H9 (cell line): ENCODE measurements at places on chromosomes 6 and 20. TPM values are rescaled to one million over a fixed set of nuclear protein-coding genes. Genes with fewer than 3 reads are reported as not detected.

The PLCB4 gene
- total RNA-seq: 8.4 and 10.1 TPM in 2 replicates

DNA sequence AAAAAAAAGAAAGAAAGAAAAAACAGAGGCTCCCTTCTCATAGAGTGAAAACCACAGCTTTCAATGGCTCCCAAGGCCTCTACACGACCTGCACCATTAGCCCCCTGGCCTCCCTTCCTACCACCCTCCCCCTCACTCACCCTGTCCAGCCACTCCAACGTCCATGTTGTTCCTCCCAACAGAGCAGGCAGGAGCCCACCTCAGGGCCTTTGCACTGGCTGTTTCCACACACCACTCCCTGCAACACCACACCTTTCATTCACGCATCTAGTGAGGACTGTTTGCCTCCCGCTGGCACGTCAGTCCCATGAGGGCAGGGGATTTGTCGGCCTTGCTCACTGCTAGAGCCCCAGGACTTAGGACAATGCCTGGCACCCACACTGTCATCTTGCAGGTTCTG is 39.5 kb downstream of the GRM4 start:
- H3K36me3 ChIP-seq: no peaks in the 10 kb centered on the region
- no peak overlapping the region for H3K27ac ChIP-seq
- no peaks in the 10 kb centered on the region for H3K27me3 ChIP-seq
- no peak for DNase-seq

The BANF2 gene
- total RNA-seq: not detected in 2 replicates

DNA sequence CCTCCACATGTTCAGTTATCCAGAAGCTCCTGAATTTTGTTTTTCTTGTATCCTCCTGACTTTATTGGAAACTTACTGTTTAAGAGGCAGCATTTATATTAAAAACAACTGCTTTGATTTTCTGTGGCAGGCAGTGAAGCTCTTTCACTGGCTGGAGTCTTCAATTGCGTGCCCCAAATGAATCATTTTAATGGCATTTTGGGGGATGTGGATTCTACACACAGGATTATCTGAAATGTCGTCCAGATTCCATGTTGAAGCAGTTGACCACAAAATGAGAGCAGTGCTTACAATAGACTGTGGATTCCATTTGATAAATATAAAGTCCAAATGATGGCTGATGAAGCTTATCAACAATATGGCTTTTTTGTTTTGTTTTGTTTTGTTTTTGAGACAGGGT is 41.0 kb upstream of the HIVEP1 start:
- H3K4me3 ChIP-seq: no peak overlapping the region
- H3K36me3 ChIP-seq: peaks cover 9% of the 10 kb centered on the region
- no peak overlapping the region for H3K27ac ChIP-seq
- H3K4me1 ChIP-seq: peaks cover 12% of the 10 kb centered on the region
- no peaks in the 10 kb centered on the region for H3K27me3 ChIP-seq

The ANKEF1 gene
- total RNA-seq: 8.3 and 9.7 TPM in 2 replicates

DNA sequence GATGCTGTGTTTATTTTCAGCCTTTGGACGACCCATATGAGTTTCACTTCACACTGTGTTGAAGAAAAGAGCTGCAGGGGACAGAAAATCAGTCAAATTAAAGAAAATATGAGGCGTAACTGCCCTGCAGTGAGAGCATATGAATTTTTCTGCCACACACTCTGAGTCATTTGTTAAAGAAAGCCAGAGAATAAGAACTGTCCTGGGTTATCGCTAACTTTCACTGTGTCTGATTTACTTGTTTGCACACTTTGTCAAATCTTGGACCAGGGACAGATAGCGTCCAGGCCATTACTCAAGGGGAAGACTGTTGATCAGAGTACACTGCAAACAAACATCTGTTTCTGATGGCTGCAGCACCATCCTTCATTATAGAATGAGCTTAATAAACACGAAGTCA is 126.8 kb upstream of the AGPAT4 start:
- no peaks in the 10 kb centered on the region; the same call in 1 of the 2 replicates for H3K36me3 ChIP-seq
- H3K4me1 ChIP-seq: no peaks in the 10 kb centered on the region
- no peaks in the 10 kb centered on the region for H3K27me3 ChIP-seq
- no peak for DNase-seq
- no peak overlapping the region for H3K4me3 ChIP-seq

GRCh38 chr6:137915790-137916189 is 48.7 kb downstream of the TNFAIP3 start:
- DNase-seq: no peak
- H3K4me1 ChIP-seq: no peaks in the 10 kb centered on the region
- no peak overlapping the region for H3K4me3 ChIP-seq
- no peaks in the 10 kb centered on the region for H3K27me3 ChIP-seq

The CALHM6 gene
- 0.44 and 0.68 TPM in 2 replicates for total RNA-seq

GRCh38 chr6:169045486-169045885 is 208.2 kb downstream of the THBS2 start:
- H3K4me3 ChIP-seq: no peak overlapping the region
- H3K4me1 ChIP-seq: no peaks in the 10 kb centered on the region
- H3K36me3 ChIP-seq: no peaks in the 10 kb centered on the region
- no peak overlapping the region for H3K27ac ChIP-seq
- H3K27me3 ChIP-seq: no peaks in the 10 kb centered on the region

GRCh38 chr6:14499841-14500240 is 382.3 kb downstream of the CD83 start:
- no peak overlapping the region for H3K4me3 ChIP-seq
- no peak for DNase-seq
- H3K36me3 ChIP-seq: no peaks in the 10 kb centered on the region
- no peaks in the 10 kb centered on the region for H3K27me3 ChIP-seq
- H3K27ac ChIP-seq: no peak overlapping the region

DNA sequence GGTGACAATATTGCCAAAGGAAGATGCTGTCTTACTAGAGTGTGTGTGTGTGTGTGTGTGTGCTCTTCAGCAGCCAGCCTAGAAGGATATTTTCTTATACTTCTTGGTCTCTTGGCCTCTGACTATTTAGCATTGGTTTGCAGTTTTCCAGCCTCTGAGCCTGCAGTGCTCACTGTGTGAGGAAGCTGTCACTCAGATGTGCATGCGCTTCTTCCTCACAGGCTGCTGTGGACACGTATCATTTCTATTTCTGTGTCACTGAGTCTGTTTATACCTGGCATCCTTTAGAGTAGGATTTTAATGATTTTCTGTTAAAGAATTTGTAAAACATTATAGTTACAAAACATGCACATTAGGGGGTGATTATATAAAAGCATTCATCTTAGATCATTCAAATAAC is 83.3 kb downstream of the ALDH8A1 start:
- H3K36me3 ChIP-seq: no peaks in the 10 kb centered on the region
- no peak for DNase-seq
- H3K4me1 ChIP-seq: 0 out of 2 replicates have a peak, but pooled peaks cover 3% of the 10 kb centered on the region
- H3K27me3 ChIP-seq: no peaks in the 10 kb centered on the region

The RCAN2 gene
- total RNA-seq: 3.0 TPM in 2 replicates

- peaks cover 21% of the 10 kb centered on the region for H3K36me3 ChIP-seq
- peak overlapping the region; percentile 28 for H3K4me3 ChIP-seq
- DNase-seq: peak; percentile 44
- peaks cover 2% of the 10 kb centered on the region; the same call in 1 of the 2 replicates for H3K4me1 ChIP-seq
- peak overlapping the region; percentile 79 for H3K27ac ChIP-seq
Measured at GRCh38 chr6:138331984-138332383, 45.7 kb upstream of the SMIM28 start.

The ARHGAP40 gene
- 0.17 and 0.26 TPM in 2 replicates for total RNA-seq

The SLC22A2 gene
- 0.86 and 1.0 TPM in 2 replicates for total RNA-seq

DNA sequence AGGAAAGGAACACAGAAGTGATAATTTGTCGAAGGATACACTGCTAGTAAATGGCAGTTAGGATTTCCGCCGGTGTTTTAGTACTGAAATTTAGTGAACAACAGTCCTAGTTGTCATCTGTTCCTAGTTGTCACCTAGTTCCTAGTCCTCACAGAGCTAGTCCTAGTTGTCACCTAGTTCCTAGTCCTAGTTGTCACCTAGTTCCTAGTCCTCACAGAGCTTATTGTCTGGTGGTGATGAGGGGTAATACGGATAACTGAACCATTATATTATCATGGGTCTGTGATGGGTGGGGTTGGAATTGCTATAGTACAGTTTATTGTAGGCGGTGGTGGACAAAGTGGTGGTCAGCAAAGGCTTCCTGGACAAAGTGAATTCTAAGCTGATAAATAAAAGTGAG is 1.8 kb downstream of the SNRNP48 start:
- no peak overlapping the region for H3K27ac ChIP-seq
- no peak for DNase-seq
- peaks cover 17% of the 10 kb centered on the region; the same call in 2 of the 3 replicates for H3K36me3 ChIP-seq
- peak overlapping the region; percentile 94 for H3K4me3 ChIP-seq

The PTCRA gene
- total RNA-seq: not detected in 2 replicates

GRCh38 chr6:32700391-32701040 is 34.1 kb upstream of the HLA-DQB1 start:
- no peaks in the 10 kb centered on the region for H3K4me1 ChIP-seq
- no peaks in the 10 kb centered on the region for H3K36me3 ChIP-seq
- no peak overlapping the region for H3K27ac ChIP-seq
- H3K4me3 ChIP-seq: no peak overlapping the region

The CST7 gene
- total RNA-seq: not detected in 2 replicates

The IFT52 gene
- 44.5 and 45.5 TPM in 2 replicates for total RNA-seq

DNA sequence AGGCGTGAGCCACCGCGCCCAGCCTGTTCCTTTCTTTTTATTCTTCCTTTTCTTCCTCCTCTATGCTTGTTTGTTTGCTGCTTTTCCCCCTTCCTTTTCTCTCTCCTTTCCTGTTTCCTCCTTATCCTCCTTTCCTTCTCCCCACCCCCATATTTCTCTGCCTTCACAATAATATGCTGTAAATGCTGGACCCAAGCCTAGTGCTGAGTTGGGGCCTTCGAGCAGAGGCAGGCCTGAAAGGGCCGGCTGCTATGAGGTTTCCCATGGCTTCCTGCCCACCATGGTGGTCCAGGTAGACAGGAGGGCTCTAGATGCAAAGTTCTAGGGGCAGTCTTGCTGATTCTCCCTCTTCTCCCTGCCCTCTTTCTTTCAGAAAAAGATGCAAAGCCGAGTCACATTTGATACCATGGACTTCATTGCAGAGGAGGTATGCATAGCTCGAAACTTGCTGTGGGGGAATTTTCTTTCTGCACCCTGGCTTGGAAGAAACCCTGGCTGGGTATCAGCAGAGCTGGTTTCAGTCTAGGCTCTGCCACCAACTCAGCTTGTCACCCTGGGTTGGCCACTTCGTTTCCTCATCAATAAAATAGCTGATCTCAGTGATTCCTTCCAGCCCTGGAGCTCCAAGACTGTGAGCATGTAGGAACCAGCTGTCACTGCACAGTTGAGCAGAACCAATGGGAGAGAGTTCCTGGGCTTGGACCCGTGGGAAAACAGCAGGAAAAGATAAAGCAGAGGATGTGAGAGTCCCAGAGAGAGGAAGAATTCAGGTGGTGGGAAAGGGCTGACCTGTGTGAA is 7.4 kb downstream of the CNBD2 start:
- no peak for DNase-seq
- H3K27ac ChIP-seq: no peak overlapping the region
- H3K4me1 ChIP-seq: no peaks in the 10 kb centered on the region
- no peaks in the 10 kb centered on the region for H3K36me3 ChIP-seq

The COX7A2 gene
- total RNA-seq: 508 and 516 TPM in 2 replicates

GRCh38 chr20:13778827-13779226 is 5.9 kb downstream of the ESF1 start:
- peaks cover 64% of the 10 kb centered on the region for H3K36me3 ChIP-seq
- H3K27me3 ChIP-seq: no peaks in the 10 kb centered on the region
- DNase-seq: no peak
- H3K4me1 ChIP-seq: no peaks in the 10 kb centered on the region
- H3K4me3 ChIP-seq: no peak overlapping the region

DNA sequence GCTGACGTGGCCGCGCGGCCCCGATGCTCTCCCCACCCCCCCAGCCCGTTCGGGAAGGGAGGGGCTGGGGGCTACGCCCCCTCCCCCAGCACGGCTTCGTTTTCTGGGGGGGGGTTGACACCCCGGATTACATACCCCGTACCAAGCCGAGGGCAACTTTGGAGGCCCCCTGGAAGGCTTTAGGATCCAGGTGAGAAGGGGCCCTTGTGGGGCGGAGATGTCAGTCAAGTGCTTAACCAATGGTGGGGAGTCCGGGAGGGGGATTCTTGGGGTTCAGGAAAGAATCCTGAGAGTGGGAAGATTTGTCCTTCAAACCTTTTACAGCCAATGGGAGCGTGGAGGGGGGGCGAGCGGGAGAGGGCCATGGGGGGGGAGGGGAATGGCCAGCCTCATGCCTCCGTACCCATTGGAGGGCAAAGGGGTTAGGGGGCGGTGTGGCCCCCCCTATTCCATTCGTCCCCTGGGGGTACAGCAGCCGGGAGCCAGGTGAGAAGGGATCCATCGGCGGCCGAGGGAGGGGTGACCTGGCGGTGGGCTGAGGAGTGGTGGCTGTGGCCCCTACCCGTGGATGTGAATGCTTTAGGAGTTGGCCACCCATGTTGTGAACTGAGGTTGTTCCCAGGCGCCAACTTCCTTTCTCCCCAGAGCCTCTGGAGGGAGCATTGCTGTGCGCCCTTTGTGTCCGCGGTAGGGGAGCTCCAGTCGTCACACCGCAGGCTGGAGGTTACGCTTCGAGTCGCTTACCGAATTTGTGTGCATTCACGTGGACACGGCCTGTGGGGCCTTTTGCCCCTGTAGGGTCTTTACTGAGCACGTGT is 682 bp downstream of the BRD2 start:
- no peaks in the 10 kb centered on the region for H3K27me3 ChIP-seq
- H3K4me3 ChIP-seq: peak overlapping the region; percentile 96
- H3K4me1 ChIP-seq: no peaks in the 10 kb centered on the region
- peak overlapping the region; percentile 100 for H3K27ac ChIP-seq
- H3K36me3 ChIP-seq: peaks cover 42% of the 10 kb centered on the region
- peak; percentile 92 for DNase-seq

DNA sequence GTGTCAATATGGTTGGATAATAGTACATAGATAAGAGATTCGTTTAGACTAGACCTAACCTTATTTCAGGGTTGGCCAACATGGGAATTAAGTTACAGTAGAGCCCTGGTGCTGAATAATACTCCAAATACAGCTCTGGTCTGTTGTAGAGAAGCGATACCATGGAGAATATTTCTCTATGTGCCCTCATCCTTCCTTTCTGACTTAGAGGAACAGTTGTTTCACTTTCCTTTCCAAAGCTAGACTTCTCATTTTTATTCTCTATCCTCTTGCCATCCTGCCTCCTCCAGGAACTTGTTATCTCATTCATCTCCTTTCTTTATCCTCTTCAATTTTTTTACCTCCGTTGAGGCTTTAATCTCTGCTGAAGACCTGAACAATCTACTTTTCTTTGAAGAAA is 68.9 kb downstream of the EDN1 start:
- no peak for DNase-seq
- H3K27me3 ChIP-seq: no peaks in the 10 kb centered on the region
- H3K4me3 ChIP-seq: no peak overlapping the region
- H3K36me3 ChIP-seq: no peaks in the 10 kb centered on the region
- H3K4me1 ChIP-seq: 0 out of 2 replicates have a peak, but pooled peaks cover 4% of the 10 kb centered on the region

- H3K36me3 ChIP-seq: peaks cover 26% of the 10 kb centered on the region
- no peak for DNase-seq
- no peaks in the 10 kb centered on the region for H3K27me3 ChIP-seq
- H3K4me1 ChIP-seq: no peaks in the 10 kb centered on the region
Measured at GRCh38 chr6:164206807-164207423, 792.4 kb downstream of the QKI start.

The UTRN gene
- total RNA-seq: 79.7 and 82.3 TPM in 2 replicates

- no peaks in the 10 kb centered on the region for H3K4me1 ChIP-seq
- H3K27ac ChIP-seq: no peak overlapping the region
- DNase-seq: peak; percentile 94
- no peaks in the 10 kb centered on the region; the same call in 2 of the 3 replicates for H3K36me3 ChIP-seq
Measured at GRCh38 chr6:32087574-32088486, 21.3 kb downstream of the TNXB start.
